ENCODE measurements at places on chromosomes 12 and 14. TPM values are rescaled to one million over a fixed set of nuclear protein-coding genes. Genes with fewer than 3 reads are reported as not detected.

LBHD2 gene
- not detected for total RNA-seq

NTF3 gene
- 0.70 TPM for total RNA-seq

PRB2 gene
- not detected for total RNA-seq

INHBC gene
- not detected for total RNA-seq

PPFIA2 gene
- total RNA-seq = 0.57 TPM

SIX4 gene
- total RNA-seq = 1.9 TPM

TTC6 gene
- total RNA-seq = 0.13 TPM

TAS2R30 gene
- 2.2 TPM for total RNA-seq

GLI1 gene
- 0.83 TPM for total RNA-seq

ZNF385A gene
- 4.8 TPM for total RNA-seq

LRTM2 gene
- not detected for total RNA-seq

DNA sequence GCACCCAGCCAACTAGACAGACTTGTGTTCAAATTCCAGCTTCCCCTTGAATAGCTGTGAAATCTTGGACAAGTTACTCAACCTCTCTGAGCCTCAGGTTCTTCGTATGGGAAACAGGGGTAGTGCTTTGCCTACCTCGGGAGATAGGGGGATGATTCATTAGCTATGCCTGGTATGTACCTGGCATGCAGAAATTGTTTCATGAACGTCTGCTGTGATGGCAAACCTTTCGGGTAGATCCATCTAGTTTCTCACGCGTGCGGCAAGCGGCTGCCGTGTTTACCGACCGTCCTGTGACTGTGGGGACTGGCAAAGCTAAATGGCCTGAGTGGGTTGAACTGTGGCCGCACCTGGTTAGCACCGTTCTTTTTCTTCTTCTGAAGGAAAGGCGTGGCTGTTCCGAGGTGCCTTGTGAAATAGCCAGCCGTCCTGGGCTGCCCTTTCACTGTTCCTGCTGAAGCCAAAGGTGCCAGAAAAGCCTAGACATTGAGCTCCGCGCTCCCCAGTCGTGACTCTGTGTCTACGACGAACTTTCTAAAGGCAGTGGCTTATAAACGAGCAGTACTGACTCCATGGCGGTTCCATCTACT lies 40.6 kb upstream of the MED13L start:
- no peak for DNase-seq

DNA sequence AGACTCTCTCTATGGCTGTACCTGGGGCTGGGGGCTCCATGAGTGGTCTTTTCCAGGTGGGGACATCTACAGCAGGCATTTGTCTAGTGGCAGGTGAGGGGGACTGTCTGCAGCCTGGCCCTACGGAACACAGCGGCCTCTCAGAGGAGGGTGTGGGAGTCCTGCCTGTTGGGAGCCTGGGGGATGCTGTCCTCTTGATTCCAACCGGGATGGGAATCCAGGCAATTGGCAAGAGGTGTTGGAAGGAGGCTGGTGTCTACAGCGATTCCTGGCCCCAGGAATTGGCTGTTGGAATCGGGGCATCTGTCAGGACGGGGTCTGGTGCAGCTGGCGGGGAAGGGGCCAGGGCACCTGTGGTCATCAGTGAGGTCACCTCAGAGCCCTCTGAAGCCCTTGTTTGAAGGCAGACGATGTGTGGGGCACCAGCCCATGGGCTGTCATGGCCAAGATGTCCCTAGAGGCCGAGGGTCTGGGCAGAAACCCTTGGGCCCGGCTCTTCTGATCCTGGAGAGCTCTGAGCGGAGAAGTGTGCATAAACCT lies 386.3 kb downstream of the TMEM121 start:
- DNase-seq = no peak

- no peak for DNase-seq
Measured at GRCh38 chr14:79583738-79584408, 627.4 kb downstream of the DIO2 start.

- DNase-seq = no peak
Measured at GRCh38 chr12:26786865-26787514, 46.0 kb downstream of the ITPR2 start.

DNA sequence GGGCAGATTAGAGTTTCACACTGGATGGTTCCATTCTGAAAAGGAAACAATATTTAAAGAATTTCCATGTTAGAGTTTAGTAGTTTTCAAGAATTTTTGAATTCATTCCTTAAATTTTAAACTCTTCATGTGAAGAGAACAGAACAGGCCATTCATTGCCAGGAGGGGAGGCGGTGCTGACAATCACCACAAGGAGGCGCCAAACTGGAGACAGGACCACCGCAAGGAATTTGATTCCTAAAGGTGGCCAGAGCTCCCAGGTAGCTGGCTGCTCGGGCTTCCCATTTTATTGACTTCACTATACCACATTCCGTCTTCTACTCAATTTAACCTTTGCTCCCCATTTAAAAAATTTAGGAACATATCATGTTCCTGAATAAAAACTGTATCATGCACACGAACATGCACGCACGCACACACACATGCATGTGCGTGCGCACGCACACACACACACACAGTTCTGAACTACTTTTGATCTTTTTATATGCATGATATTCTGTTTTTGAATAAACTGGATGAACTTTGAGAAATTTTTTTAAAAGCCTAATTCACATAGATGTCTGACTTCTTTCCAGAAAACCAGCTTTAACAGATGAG lies 101.2 kb downstream of the NELL2 start:
- DNase-seq = no peak

- no peak for DNase-seq
Measured at GRCh38 chr12:120562906-120563305, 18.3 kb downstream of the POP5 start.

DNA sequence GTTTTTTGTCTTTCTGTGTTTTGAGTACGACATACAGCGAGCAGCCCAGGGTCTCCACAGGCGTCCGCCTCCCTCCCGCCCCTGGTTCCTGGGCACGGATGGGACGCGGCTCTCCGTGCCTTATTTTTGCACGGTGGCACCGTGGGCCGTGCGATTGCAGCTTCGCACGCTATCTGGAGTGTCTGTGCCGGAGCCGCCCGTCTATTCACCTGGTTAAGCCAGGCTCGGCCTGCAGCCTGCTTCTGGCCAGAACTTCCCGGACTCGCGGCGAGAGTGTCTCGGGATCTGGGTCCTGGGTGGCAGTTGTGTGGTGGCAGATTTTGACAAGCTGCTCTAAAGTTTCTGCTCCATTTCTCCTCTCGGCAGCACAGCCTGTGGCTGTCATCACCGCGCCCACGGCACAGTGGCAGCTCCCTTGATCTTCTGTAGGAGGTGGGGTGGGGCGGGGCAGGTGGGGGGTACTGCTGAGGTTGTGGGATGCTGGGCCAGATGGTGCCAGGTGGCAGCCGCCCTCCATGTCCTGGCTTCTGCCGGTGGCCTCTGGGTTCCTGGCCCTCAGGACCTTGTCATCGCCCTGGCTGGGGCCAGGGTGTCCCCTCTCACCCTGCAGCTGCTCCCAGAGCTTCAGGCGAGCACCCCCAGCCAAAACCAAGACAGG lies 2.9 kb downstream of the MMP17 start:
- no peak for DNase-seq

GRCh38 chr14:93059917-93060545 lies 55.7 kb downstream of the ITPK1 start:
- DNase-seq = no peak

- DNase-seq = no peak
Measured at GRCh38 chr12:122726080-122726558, 4.5 kb downstream of the HCAR1 start.

DNA sequence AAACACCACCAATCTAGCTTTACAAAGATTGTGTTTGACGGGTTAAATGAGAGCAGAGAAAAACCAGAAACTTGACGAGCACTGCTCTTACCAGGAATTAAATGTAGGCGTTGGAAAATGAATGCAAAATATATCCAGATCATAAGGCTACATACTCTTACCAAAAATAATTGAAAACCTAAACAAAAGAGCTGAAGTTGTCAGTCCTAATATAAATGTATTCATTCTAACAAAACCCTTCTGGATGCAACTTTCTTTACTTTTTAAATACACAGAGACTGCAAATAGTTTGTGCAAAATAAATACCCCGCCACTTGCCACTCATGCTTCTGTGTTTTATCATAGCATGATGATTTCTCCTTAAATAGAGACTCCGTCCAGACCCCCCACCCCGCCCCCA lies 32.7 kb downstream of the RAD9B start:
- DNase-seq = no peak

DNA sequence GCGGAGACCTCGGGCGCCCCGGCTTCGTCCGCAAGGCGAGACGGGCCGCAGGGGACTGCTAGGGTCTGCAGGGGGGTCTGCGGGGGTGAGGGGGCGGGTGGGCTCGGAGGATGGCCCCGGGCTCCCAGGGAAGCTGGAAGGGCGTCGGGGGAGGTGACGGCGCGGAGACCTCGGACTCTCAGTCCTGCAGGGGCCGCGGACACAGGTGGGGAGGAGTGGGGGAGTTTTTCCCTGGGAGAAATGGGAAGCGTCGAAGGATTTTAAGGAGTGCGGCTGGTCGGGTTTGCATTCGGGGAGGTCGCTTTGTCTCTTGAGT lies 25.9 kb downstream of the ZBTB42 start:
- DNase-seq = no peak

GRCh38 chr12:125193376-125194152 lies 128.3 kb downstream of the AACS start:
- no peak for DNase-seq

GRCh38 chr14:54133896-54134295 lies 177.3 kb upstream of the BMP4 start:
- no peak for DNase-seq

GRCh38 chr12:106091446-106091820 lies 47.3 kb downstream of the NUAK1 start:
- DNase-seq = no peak

DNA sequence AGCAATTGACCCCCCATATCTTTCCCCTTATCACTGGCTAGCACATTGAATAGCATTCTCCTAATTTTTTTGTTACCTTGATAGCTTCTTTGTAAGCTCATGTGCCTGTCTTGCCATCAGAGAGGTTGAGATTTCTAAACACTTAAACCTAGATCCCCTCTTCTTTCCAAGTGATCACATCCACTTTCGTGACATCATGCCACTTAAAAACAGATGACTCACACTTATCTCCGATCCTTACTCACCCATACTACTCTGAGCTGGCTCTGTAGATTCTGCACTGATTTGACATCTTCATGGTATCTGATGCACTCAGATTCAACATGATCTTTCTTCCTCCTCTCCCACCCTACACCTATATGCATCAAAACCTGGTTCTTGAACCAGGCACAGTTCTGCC lies 10.5 kb downstream of the GPR137C start:
- DNase-seq = no peak

- no peak for DNase-seq
Measured at GRCh38 chr14:45051180-45051579, 32.7 kb upstream of the PRPF39 start.

GRCh38 chr14:69696633-69697557 lies 70.0 kb upstream of the SRSF5 start:
- no peak for DNase-seq

DNA sequence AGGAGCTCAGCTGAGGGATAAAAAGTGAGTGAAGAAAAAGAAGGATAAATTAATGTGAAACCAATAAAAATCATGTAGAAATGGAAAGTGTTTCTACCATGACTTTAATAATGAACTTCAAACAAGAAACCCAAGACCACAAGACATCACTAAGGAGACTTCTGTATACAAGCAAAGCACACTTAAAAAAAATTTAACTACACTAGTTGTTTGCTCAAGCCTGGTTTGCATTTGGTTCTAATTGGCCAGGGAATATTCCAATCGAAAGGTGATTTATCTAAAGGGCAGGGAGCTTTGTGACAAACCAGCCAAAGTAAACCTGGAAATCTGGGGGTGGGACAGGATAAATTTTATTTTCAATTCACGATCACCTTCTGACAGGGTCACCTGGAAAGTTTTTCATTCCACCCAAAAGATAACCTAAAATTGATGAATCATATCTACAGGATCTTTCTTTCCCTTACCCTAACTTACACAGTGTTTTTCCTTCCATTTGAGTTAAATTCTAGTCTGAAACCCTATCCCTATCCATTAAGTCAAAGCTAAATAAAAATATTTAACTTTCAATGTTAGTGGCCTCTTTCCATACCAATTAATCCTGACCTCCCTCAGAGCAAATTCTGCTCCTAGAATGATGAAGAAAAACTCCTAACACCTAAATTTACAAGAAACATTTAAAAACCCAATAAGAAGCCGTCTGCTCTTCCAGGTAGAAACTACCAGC lies 2.6 kb downstream of the EGLN3 start:
- DNase-seq = no peak
